ENCODE measurements at places on chromosomes 11 and 22.

DNA sequence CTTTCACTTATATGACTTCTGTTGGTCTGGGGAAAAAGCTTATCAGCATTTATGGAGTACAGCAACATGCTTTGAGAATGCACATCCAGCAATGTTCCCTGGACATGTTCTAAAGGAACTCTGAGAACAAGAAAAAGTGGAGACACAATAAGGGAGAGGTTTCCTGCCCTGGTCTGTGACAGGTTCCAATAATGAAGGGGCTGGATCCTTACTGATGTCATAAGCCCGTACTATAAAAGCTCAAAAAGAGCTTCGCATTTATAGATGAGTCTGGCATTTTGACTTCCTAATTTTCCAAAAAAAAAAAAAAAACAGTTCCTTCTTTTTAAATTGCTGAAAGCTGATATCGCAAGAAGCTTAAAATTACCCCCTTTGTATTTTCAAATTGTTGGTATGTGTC is 129.1 kb downstream of the MPPED2 start:
- DNase-seq, result no peak

GRCh38 chr11:95345651-95346050 is 114.6 kb upstream of the SESN3 start:
- DNase-seq, result no peak

- DNase-seq, result no peak
These were observed 179.0 kb upstream of the NECTIN1 start for GRCh38 chr11:119907878-119908572.

DNA sequence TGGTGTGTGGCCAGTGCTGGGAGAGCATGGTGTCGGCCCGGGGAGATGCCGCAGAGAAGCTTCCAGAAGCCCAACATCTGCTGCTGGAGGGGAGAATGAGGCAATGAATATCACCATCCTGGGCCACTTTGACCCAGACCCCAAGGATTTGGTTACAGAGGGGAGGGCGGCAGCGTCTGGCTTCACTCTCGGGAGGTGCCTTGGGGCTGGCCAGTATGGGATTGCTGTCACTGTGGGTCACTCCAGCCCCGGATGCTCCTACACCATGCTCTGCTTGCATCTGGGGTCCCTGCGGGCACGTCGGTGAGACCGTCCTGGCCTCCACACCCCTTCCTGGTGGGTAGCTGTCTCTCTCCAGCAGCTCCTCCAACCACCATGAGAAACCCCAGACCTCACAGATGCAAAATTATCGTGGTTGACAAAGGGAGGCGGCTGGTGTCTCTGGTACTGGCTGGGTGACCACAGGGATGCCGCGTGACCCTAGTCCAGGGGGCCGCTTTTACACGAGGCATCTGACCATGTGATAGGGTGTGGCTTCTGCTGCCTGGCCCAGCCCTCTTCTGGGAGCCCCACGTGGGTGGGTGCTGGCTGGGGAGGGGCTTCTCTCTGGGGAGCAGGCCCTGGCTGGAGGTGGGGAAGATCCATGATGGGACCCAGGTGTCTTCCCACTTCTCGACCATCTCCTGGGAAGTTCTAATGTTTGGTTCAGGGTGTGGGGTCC is 5.7 kb downstream of the KCNQ1 start:
- DNase-seq, result no peak

DNA sequence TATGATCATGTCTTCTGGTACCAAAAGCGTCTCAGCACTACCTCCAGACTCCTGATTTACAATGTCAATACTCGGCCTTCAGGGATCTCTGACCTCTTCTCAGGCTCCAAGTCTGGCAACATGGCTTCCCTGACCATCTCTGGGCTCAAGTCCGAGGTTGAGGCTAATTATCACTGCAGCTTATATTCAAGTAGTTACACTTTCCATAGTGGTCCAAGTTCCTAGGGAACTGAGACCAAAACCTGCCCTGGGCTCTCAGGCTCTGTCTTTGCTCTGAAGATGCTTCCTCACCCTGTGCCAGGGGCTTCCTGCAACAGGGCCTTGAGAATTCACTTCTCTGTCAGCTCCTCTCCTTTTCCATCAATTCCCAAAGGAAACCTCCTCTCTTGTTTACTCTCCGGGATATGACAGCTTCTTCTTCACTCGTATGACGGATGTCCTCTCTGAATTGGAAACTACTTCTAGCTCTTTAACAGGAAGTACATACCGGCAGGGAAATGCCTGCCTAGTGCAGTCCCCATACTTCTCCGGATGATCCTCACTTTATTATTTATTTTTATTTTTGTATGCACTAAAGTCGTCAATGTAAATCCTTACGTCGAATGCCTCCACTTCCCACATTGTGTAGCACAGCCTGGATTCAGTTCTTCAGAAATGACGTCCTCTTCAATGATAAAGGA is 29.6 kb upstream of the PRAME start:
- no peak for DNase-seq

DNA sequence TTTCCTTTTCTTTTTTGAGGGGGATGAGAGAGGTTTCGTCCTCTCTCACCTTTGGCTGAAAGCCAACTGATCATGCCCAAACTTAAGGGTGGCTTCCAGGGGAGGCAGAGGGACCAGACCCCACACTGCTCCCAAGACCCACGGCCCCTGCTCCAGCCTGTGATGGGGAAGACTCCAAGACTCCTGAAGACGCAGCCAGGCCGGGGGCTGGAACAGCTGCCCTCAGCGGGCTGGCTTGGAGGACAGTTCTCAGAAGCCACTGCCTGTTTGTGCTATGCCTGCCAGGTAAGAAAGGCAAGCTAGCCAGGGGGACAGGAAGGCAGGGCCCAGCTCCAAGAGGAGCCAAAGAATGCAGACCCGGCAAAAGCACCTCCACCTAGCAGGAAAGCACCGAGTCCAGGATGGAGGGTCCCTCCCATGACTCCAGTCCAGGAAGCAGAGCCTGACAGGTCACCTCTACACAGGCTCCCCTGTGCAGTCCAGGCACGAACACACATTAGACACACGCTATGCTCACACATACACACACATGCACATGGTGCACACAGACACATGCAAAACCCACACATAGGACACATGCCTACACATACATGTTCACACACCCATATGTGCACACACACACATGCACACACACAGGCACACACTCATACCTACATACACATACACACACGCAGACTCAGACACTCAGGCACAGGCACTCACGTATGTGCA is 31.3 kb downstream of the GNB1L start:
- no peak for DNase-seq

GRCh38 chr11:74604311-74604710 is 11.9 kb downstream of the POLD3 start:
- DNase-seq, result no peak

DNA sequence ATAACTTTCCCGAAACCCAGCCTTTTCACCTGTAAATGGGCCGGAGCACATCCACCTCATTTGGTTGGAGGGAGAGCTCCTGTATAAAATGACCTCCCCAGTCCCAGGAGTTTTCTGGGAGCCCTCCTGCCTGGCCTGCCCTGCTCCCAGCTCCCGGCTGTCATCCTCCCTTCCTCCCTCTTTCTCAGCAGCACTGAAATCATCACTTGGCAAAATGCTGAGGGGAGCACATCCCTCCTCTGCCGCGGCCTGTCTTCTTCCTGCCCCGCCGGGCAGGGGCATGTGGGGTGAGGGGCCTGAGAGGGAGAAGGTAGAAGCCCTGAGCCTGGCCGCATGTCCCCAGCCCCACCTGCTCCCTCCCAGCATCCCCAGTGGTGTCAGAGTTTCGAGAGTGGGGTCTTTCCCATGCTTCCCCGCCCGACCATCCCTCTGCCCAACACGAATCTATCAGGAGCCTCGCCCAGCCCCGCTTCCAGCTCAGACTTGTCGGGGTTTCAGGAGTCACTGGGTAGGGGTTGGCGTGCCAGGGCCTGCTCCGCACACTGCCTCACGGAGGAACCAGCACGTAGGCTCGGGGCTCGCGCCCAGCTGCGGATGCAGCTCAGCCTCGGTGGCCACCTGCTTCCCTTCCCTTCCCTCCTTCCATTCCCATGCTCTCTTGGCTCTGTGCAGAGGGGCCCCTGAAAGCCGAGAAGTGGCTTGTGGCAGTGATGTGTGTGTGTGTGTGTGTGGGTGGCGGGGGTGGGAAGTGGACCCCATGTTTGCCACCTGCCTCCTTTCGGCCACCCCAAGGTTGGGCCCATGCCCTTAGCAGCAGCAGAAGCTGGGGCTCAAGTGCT is 37.1 kb downstream of the NECTIN1 start:
- no peak for DNase-seq

DNA sequence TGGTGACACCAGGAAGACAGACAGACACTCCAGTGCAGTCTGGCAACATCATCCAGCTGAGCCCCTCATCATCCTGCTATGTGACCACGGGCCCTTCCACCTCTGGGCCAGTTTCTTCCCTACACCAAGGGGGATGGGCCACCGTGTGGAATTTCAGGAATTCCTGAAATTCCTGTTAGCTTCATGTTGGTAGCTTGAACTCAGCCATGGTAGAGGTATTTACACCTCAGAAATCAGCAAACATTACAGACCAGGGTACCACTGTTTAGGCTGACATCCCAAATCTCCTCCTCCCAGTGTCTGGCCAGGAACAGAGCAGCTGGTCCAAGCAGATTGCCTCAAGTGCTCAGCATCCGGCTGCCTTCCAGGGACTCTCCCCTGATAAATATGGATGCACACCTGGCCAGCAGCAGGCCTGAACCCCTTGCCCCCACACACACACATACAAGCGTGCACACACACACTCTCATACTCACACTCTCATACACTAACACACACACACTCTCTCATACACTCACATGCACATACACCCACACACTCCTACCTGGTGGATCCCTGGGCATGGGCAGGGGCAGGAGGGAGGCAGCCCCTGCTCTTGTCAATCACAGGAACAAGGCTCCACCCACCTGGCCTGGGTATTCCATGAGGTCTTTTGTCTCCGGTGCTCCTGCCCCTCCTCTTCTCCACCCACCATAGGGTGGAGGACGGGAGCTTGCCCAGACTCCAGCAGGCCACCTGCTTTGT is 85.2 kb downstream of the BUD13 start:
- no peak for DNase-seq

GRCh38 chr22:26053737-26054316 is 115.4 kb upstream of the SEZ6L start:
- DNase-seq, result no peak

DNA sequence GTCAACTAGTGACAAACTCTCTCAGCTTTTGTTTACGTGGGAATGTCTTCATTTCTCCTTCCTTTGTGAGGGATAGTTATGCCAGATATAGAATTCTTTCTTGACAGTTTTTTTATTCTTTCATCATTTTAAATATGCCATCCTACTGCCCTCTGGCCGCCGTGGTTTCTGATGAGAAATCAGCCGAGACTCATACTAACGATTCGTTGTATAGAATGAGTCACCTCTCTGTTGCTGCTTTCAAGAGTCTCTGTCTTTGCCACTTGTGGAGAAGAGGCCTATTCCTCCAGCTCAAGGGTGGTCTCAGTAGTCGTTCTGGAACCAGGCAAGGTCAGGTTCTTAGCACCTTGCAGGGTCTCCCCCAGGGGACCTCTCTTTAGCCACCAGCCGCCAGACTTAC is 8.0 kb downstream of the MYO7A start:
- DNase-seq, result no peak

- no peak for DNase-seq
These were observed 38.1 kb upstream of the PRDM11 start for GRCh38 chr11:45108070-45109064.

DNA sequence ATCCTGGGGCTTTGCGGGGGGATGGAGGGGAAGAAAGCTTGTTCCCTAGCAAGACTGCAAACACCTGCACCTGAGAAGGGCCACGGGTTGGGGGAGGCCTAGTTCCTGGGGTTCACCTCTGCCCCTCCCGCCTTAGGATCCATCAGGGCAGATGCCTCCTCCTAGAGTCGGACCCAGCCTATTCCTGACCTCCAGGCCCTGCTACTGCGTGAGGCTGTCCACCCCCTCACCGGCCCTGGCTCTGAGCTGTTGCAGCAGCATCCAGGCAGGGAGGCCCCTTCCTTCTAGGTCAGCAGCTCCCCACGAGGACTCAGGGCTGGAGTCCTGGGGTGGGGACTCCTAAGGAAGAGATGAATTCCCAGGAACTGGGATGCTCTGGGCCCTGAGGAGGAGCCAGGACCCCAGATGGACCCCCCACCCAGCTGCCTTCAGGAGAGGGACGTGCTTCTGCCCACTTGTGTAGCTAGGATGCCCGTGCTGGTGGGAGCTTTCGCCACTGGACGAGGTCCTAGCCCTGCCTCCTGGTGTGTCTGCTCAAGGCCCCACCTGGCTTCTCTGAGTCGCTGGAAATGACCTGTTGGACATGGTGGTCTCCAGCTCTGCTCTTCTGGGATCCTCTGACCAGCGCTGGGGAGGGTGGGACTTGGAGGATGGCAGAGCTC is 10.3 kb downstream of the MRGPRF start:
- DNase-seq, result no peak

GRCh38 chr22:39151329-39151975 is 1.0 kb downstream of the CBX7 start:
- DNase-seq, result no peak

- no peak for DNase-seq
These were observed 1.8 kb upstream of the SLC15A3 start for GRCh38 chr11:60953781-60954180.

GRCh38 chr11:10990637-10991193 is 132.9 kb upstream of the ZBED5 start:
- DNase-seq, result no peak

DNA sequence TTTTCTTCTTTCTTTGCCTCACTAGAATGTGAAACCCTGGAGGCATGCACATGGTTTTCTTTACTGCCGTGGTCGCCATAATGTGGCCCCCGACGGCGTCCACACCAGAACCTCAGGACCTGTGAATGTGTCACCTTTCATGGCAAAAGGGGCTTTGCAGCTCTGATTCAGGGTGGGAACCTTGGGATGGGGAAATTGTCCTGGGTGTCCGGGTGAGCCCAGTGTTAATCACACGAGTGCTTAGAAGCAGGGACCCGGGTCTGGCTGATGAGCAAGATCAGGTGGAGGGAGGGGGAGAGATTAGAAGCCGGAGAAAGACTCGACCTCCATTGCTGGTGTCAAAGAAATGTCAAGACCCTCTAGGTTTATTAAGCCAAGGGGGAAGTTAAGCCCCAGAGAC is 74.7 kb upstream of the SHISAL1 start:
- no peak for DNase-seq

- DNase-seq, result no peak
These were observed 8.0 kb upstream of the CLCF1 start for GRCh38 chr11:67381244-67381972.

GRCh38 chr11:19199771-19200170 is 2.0 kb downstream of the CSRP3 start:
- no peak for DNase-seq

DNA sequence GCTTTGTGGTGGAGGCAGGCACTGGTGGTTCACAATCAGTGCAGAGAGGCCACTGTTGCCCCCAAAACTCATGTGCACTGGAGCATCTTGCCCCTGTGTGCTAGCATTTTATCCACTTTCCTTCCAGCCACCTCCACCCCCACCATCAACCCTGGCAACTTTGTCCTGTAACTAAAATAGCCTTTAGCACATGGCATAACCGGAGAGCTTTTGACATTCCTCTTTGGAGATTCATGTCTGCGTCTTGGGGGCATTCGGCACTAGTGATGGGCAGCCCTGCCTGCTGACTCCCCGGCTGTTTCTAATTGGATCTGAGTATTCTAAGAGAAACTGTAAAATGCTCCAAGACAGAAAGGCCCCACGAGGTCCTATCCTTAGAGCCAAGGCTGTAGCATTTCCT is 15.8 kb downstream of the SHISA8 start:
- no peak for DNase-seq

- no peak for DNase-seq
These were observed 176.0 kb downstream of the WNT11 start for GRCh38 chr11:76030286-76030685.

GRCh38 chr11:112357488-112357887 is 96.8 kb upstream of the PLET1 start:
- DNase-seq, result no peak

- no peak for DNase-seq
These were observed 182.5 kb downstream of the TTC28 start for GRCh38 chr22:28497188-28497587.

All from hepatic stellate cell (primary cell).